Pancreas (tissue), 10 donors: ENCODE measurements at places on chromosomes 3 and 15.

DNA sequence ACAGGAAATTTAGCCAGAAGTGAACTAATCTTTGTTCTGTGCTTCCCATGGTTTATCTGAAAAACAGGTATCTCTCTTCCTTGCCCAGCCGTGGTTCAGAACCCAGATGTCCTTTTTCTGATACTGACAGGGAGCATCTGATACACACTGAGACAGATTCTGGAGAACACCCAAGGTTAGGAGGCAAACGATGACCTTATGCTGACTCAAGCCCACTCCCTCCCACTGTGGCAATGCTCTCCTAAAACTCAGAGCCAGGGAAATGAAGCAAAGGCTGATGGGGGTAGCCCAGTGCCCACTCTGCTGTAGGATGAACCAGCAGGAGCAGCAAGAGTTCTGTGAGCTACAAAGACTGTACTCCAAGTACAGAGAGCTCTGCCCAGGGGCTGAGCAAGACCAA, 225.1 kb downstream of the NTRK3 start:
- no peak for DNase-seq

DNA sequence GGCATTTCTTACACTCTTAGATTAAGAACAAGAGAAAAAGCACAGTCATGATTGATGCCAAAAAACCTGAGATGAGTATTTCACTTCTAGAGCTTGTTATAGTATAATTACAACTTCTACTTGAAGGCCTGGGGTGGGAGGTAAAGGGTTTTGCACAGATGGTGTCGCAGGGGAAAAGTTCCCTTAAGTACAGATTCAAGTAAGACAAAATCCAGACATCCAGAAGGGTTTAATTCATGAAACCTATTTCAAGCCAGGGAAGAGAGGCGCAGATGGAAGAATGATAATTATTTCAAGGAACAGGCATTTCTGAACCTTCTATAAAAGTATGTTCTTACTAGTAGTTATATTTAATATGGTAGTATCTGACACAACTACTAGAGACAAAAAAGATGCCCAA, 70.6 kb downstream of the TM4SF4 start:
- no peak for DNase-seq

DNA sequence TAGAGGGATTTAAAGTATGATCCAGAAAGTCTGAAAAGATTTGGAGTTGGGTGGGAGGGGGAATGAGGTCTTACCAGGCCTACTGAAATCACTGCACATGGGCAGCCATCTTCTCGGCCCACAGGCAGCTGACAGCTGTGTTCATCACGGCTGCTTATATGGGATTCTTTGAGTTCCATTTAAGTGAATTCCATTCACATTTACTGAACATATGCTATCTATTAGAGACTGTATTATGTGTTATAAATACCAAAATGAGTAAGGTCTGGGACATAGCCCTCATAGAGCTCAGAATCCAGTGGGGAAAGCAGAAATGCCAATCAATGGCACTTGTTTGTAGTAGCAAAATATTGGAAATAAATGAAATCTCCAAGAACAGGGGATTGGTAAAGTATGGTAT, 91.1 kb downstream of the TRIM42 start:
- no peak for DNase-seq

GRCh38 chr3:72515281-72515680, 333.0 kb downstream of the SHQ1 start:
- DNase-seq, result no peak

- peak; percentile 73 for DNase-seq
Measured at GRCh38 chr15:74725225-74725774, at the start of gene CYP1A1. Gene CYP1A1 (minus strand): TSS chr15:74725528. CDS start chr15:74723097, 2,431 bp downstream.

DNA sequence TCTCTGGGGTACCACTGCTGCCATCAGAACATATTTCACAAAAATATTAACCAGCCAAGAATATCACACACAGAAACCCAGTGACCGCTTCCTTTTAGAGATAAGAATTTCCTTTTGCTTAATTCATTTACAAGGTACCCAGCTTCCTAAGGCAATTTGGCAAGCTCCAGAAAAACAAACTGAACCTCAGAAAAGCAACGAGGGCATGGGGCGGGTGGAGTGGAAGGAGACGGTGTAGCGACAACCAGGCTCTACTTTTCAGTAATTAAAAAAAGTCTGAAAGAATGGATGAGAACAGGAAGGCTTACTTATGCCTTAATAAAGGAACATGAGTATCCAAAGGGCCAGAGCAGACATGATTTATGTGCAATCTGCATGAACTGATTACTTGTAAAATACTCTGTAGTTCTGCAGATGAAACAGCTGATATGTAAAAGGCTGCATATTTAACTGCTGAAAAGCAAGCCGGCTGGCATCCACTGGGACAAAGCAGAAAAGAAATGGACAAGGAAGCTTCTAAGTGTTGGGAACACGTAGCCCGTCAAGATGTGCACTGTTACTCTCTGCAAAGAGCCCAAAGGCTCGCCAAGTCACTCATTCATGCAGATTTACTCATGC, 18.6 kb downstream of the RFTN1 start:
- DNase-seq, result no peak

- no peak for DNase-seq
Measured at GRCh38 chr3:69294014-69294766, 91.7 kb downstream of the FRMD4B start.

DNA sequence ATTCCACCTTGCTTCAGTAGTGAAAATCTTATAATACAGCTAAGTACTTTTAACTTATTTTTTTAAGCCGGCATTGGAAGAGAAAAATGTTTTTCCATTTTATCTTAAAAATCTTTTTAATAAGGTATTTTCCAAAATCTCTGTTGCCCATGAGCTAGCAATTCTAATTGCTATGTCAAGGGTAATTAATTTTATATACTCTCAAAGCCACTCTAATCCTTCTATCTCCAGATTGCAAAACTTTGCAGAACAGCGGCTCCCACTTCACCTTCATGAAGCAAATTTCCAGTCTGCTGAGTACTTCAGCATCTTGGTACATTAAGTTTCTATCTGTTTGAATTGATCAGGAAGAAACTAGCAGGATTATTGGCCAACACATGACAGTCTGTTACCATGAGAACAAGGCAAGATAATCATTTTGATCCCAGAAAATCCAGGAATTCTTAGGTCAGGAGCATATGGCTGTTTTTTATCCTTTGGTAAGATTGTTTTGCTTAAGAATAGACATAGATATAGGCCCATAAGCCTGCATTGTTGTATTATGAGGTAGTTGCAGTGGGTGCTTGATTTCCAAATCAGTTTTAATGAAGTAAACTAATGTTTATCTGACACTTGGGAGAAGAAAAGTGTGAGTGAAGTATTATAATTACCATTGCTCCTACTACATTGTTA, 6.0 kb downstream of the TIPARP start:
- no peak for DNase-seq

- DNase-seq, result no peak
Measured at GRCh38 chr3:169998668-169999131, 32.1 kb downstream of the SEC62 start.

DNA sequence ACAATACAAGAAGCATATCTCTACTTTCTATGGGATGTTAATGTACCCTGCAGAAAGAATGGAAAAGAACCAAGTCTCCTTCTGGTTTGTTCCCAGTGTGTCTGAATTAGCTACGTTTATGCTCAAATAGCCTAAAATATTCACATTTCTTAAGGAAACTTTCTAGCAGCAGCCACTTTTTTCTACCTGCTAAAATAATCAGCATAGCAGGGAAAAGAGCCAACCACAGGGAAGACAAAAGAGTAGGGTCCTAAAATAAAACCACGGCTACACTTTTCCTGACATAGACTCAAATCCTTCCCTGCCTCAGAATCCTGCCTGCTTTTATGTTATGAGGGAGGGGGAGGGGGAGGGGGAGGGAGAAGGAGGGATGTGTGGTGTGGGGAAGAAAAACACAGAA, 136.7 kb downstream of the GBE1 start:
- DNase-seq, result no peak

- no peak for DNase-seq
Measured at GRCh38 chr15:94487635-94488034, 256.3 kb downstream of the MCTP2 start.

DNA sequence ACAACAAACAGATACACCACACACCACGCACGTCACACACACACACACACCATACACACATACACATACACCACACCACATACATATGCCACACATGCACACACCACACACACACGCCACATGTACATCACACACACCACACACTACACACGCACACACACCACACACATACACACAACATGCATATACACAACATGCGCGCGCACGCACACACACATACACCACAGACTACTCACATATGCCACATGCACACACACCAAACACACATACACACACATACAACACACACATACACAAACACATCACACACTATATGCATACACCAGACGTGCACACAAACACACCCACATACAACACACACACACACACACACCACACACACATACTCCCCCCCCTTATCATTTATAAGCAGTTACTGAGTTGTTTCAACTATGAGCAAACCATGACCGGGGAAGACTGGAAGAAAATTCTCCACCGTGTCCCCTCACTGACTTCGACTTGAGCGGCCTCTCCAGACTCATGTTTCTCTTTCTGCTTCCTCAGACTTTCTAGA, 126.7 kb upstream of the IQSEC1 start:
- no peak for DNase-seq

DNA sequence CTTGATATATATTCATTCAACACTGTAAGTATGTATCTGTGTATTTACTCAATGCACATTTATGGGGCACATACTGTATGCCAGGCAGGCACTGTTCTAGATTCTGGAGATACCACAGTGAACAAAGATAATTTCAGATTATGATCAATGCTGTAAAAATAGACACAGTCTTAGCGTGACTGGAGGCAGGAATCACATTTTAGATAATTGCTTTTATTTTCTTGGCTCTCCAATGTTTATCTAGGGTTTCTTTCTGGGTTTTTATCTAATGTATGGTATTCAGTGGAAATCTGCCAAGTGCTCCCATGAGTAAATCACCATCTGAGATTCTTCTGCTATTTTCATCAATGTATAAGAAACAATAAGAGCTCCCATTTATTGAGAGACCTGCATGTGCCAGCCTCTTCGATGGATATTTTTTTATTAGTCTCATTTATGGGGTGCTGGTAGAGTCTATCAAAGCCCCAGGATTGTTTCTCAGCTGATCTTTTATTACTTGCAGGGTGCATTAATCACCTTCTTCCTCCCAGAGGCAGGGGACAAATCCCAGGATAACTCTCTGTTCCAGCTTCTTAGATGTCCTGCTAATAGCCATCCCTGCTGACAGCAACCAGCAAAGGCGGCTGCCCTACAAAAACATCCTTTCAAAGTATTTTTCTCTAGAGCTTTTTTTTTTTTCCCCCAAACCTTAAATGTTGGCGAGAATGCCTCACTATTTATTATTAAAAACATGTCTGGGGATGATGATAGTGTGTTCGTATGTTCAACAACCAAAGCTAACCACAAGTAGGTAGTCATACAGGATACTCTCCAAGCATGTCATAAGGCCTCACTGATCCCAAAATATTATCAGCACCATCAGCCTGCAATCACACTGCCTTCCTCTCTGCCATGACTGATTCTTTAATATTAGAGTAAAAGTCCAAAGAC, 331.0 kb upstream of the RASGRP1 start:
- DNase-seq, result no peak

DNA sequence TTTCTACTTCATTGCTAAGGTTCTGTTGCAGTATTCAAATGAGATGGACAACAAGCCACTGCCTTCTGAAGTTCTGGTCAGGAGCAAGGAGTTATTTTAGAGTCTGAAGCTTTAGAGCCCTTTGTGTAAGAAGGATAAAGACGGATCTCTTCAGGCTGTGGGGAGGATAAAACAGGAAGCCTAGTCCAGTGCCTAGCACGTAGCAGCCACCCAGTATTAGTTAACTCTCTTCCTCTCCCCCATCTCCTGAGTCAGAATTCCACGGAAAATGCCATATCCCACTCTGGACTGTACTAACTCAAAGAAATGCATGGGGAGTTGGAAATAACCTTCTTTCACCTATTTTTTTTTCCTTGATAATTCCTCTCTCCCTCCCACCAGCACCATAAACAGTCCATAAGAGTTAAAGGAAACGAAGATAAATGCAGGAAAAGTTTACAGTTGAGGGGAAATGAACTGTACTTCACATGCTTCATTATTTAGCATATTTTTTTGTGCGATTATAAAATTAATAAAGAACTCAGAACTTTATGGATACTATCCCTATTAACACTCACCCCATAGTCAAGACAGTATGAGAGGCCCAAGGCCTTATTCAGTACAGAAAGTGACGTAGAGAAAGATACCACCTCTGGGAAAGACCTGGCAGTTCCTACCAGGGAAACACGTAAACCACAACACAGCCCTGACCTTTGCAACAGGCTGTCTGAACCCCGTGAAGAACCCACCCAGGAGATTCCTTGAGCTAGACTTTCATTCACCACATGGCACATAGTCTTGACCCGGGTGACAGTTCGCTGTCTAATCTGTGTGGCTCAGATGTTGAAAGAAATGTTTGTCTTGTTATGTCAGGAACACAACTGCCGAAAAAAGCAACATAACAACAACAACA, 9.2 kb downstream of the IGF2BP2 start:
- no peak for DNase-seq

- no peak for DNase-seq
Measured at GRCh38 chr15:55907797-55908196, 85.6 kb downstream of the NEDD4 start.

- peak; percentile 80 for DNase-seq
Measured at GRCh38 chr3:141093971-141094684, 43.0 kb downstream of the SPSB4 start.

- DNase-seq, result no peak
Measured at GRCh38 chr15:66429546-66429945, 42.8 kb downstream of the MAP2K1 start.

DNA sequence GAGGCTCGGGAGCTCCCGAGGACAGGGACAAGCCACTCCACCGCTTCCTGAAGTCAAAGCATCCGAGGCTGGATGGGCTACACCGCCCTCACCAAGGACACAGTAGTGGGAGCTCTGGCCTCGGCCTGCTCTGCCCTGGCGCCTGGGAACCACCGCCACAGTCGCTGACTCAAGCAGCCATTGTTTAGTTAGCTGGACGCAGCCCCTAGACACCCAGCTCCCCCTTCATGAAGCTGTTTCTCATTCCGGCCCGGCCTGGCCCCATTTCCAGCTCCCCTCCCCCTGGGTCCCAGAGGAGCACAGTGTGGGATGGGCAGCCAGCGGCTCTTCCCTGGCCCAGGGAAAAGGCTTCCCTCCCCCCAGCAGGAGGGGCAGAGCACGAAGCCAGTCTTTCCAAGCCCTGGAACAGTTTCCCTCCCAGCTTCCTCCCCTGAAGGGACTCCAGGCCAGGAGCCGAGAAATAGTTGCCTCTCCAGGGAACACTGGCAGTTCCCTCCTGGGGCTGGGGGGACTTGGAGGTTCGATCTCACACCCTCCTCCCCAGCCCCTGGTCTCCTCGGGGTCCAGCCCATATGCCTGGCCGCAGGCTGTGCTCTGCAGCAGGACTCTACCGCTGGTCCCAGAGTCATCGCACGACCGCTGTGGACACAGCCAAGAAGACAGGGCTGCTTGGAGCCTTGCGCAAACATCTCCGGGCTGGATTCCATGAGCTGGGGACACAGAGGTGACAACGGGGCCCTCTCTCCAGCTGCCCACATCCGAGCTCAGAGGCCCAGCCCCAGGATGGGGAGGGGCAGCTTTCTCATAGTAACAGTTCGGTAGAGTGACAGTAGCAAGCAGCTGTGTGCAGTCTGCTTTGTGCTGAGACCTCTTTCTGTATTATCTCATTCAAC, 10.0 kb downstream of the PLXND1 start:
- DNase-seq, result no peak

- no peak for DNase-seq
Measured at GRCh38 chr3:100577382-100578008, 31.9 kb upstream of the ADGRG7 start.

GRCh38 chr3:88189361-88189810, 39.6 kb downstream of the C3orf38 start:
- DNase-seq, result no peak
